ENCODE measurements at places on chromosomes 3 and 15.

DNA sequence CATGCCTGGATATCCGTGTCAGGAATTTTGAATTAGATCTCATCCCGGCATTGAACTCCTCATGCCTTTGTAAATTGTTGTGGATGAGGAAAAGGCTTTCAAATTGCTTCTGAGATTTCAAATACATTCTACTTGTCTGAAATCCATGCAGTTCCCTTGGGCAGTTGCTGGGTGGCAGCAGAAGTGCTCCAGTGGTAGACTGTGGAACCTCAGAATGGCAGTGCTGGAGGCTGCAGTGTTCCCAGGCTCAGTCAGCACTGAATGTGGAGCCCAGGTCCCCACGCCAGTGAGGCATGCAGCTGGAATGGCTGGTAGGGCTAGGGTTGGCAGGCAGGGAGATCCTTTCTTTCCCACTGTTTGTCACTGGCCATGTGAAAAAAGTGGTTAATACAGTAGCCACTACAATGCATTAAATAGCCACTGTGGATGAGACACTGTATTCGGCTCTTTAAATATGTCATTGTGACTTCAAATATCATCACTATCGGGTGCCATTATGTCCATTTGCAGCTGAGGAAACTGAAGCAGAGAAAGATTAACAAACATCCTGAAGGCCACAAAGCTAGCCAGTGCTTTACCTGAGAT lies 98.6 kb downstream of the TPRG1 start:
- DNase-seq = peak; percentile 40

GRCh38 chr3:188060840-188061544 lies 93.0 kb upstream of the LPP start:
- DNase-seq = peak; percentile 75

DNA sequence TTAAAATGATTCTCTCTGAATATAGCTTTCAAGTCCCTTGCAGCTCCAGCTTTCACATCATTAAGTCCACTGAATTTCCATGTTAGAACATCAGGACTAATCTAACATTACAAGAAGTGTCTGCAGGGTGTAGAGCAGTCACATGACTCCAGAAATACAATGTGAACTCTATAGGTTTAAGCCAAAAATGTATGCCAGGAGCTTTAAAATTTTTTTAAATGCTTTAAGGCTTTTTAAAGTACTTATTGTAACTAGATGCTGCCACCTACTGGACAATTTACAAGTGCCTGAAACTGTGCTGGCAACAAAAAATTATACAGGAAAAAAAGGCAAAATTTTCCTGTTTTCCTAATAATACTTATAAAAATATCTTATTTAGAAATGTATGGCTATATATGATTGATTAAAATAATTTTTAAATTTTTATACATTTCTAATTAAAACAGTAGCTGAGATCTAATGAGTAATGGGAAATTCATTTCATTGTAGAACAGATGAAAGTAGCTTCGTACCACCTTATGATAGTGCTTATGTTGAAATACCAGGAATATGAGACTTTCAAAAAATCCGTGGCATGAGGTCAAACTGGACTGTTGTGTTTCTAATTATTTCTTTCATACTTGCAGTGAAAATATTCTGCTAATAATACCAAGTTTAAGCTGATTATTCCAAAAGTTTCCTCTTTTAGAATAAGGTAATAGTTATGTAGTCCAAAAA lies 25.7 kb downstream of the FSIP1 start:
- peak; percentile 62 for DNase-seq

- DNase-seq = no peak
Measured at GRCh38 chr3:157793745-157794144, 290.5 kb upstream of the VEPH1 start.

DNA sequence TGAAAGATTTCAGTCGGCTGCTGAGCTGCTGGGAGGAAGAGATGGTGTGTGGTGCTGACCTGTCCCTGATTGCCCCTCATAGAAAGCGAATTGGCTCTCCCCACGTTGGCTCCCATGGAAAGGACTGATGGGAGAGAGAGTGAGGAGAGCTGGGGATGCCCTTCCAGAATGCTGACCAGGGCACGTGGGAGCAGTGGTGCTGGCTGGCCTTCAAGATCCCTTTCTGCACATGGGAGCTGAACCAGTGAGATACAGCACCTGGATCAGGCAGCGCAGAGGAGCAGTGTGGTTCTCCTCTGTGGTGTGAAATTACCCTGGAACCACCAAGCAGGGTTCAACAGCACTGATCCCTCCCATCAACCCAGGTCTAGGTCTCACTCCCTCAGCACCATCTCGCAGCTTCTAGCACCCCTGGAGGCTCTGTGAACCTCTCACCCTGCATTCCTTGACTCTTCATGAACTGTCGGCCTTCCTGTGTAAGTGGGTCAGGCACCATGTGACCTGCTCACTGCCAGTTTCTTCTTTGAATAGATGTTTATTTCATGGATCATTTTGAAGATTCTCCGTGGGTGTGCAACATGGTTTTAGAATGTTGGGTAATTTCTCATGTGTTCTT lies 55.7 kb downstream of the CACNA1D start:
- DNase-seq = no peak

GRCh38 chr15:100245487-100245820 lies 96.3 kb downstream of the ADAMTS17 start:
- no peak for DNase-seq

GRCh38 chr15:63939531-63940130 lies 105.9 kb upstream of the HERC1 start:
- peak; percentile 4 for DNase-seq

- DNase-seq = no peak
Measured at GRCh38 chr15:85606738-85607137, 188.0 kb downstream of the KLHL25 start.

GRCh38 chr3:167653760-167654159 lies at the start of gene WDR49:
TSS of gene WDR49 (minus strand) at chr3:167653942. CDS start at chr3:167653425, 517 bp downstream.
- peak; percentile 9 for DNase-seq

- no peak for DNase-seq
Measured at GRCh38 chr3:182220013-182220412, 508.3 kb downstream of the SOX2 start.

All from CD4-positive, alpha-beta T cell treated with Interleukin-1 beta for 1 hour (primary cell).